Stimulated activated CD4-positive, alpha-beta T cell treated with anti-CD3 and anti-CD28 coated beads, Interleukin-15, amount 100 ng/mL, for 48 hours (primary cell): ENCODE measurements at places on chromosomes 2 and 18.

- no peak for DNase-seq
Measured at GRCh38 chr18:75113455-75113854, 95.5 kb downstream of the PTGR3 start.

GRCh38 chr2:75459565-75460310 is 101.0 kb downstream of the EVA1A start:
- DNase-seq: no peak

GRCh38 chr18:7870266-7870665 is 303.1 kb downstream of the PTPRM start:
- DNase-seq: no peak

GRCh38 chr2:170968205-170969003 is 39.4 kb downstream of the GORASP2 start:
- no peak for DNase-seq
